Nephron progenitor cell (in vitro differentiated cells): ENCODE measurements at places on chromosomes 3 and 15.
A peak's percentile ranks its signal among the peaks of the same experiment; 100 is the strongest.

DNA sequence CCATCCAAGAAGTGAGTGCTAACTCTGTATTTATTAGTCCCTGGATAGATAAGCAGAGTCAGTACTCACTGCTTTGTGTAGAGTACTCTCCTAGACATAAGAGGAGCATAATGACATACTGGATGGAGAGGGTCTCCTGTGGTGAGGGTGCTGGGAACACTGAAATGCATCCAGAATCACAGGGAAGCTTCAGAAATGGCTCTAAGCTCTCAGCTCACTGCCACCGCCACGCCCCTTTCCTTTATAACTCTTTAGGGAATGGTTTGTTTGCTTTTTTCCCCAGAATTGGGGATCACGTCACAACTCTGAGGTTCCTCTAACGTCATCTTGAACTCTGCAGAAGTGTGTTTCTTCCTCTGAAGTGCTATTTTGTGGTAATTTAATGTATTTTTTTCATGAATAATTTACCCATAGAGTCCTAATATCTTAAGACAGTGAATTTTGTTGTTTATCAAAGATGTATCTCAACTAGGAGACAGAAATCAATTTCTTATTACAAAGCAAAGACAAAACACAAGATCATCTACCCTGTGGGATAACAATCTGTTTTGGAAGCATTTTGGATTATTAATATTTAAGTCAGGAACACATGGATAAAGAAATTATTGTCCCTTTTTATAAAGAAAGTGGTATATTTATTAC lies 154.6 kb downstream of the PTPRG start:
- DNase-seq = no peak

DNA sequence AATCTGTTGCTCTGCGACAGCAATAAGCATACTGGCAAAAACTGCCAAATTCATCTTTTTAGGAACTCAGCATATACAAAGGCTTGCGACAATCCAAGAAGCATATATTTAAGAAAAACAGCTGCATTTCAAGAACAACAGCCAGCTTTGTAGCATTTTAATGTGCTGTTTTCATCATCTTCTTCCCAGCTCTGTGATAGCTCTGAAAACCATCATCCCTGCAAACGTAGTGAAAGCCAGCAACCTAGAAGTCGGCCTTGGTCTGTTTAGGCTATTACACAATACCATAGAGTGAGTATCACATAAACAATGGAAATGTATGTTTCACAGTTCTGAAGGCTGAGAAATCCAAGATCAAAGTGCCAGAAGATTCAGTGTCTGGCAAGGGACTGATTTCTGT lies 187.5 kb downstream of the NAALADL2 start:
- DNase-seq = no peak

DNA sequence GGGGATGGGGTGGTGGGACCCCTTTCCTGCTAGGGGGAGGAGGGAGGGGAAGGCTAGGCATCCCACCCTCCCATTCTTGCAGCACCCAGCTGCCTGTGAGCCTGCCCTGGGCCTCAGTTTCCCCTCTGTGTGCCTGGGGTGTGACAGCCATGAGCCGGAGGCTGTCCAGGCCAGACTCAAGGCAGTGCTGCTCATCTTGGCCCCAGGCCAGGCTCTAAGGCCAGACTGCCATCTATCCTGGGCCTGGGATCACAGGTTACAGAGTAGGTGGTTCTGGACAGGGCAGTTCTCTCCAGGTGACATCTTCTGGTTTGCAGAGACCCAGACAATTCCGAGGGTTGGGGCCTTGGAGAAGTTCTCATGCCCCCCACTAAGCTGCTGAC lies 3.3 kb upstream of the VILL start:
- no peak for DNase-seq

- DNase-seq = peak; percentile 8
Observed at GRCh38 chr3:124094496-124094895, 102.6 kb upstream of the ROPN1 start.

GRCh38 chr3:168839653-168840052 lies 743.9 kb upstream of the GOLIM4 start:
- DNase-seq = no peak

DNA sequence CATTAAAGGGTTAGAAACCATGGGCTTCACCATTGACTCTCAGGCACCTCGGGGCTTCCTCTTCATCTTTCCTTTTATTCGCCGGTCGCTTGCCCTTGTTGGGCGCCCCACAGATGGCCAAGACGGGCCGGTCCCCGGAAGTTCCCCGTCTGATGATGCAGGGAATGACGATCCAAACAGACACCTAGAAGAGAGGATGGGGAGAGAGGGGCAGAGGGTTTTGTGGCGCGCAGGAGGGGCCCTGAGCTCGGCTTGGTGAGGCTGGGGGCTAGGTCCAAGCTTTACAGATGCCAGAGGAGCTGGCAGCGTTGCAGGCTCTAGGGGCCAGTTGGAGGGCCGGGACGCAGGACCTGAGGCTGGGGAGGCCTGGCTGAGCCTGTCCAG lies 532 bp upstream of the ESYT3 start:
- no peak for DNase-seq

GRCh38 chr3:52302426-52303145 lies 13.5 kb upstream of the DNAH1 start:
- DNase-seq = no peak

GRCh38 chr3:71495708-71496472 lies 87.6 kb downstream of the FOXP1 start:
- DNase-seq = no peak

- no peak for DNase-seq
Observed at GRCh38 chr3:124582196-124582595, 148.1 kb upstream of the UMPS start.

- DNase-seq = no peak
Observed at GRCh38 chr3:194246709-194247349, 104.3 kb downstream of the CPN2 start.

DNA sequence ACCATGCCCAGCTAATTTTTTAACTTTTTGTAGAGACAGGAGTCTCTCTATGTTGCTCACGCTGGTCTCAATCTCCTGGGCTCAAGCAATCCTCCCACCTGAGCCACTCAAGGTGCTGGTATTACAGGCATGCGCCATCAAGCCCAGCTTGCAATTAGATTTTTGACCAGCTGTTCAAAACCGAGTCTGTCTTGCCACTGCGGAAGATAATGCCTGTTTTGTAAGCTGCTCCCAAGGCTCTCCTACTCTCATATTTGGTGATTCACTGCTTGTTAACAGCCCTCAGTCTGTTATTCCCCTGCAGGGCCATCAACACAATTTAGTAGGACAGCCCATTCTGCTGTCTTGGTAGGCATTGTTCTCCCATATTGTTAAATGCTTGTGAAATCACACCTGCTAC lies 17.8 kb upstream of the MCCC1 start:
- no peak for DNase-seq

DNA sequence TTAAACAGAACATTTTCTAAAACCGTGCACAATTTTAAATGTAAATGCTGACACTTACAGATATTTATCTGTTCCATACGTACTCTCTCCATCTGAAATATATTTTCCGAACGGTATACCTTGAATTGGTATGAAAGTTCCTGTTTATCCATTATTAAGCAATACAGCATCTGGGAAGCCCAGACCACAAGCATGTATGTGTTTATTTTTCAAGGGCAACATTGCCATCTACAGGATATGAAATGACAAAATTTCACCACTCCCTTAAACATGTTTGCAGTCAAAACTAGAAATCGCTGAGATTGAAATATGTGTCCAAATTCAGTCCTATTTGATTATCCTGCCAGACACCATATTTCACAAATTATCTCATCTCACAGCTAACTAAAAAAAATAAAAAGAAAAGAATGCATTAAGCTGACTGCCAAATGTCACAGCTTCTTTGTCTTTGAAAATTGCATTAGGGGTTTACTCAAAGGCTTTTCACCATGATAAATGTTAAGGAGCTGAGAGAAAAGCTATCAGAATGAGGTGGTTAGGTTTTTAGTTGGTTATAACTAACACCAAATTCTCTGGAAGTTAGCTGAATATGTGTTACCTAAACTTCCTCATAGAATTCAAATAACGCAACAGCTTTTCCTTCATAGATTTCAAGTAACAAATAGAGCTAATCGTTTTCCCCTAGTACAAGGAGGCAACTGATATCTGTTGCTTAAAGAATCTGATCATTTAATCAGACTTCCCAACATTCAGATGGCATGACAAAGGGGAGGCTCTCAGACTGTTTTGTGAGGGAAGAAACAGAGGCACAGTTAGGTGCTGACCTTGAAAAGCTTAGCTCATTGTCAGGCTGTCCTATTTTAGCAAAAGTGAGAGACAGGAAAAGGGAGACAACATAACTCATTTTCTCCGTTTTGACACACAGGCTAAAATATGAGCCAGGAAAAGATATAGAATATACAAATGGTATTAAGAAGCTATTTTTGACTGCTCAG lies 533.1 kb downstream of the TBL1XR1 start:
- no peak for DNase-seq

DNA sequence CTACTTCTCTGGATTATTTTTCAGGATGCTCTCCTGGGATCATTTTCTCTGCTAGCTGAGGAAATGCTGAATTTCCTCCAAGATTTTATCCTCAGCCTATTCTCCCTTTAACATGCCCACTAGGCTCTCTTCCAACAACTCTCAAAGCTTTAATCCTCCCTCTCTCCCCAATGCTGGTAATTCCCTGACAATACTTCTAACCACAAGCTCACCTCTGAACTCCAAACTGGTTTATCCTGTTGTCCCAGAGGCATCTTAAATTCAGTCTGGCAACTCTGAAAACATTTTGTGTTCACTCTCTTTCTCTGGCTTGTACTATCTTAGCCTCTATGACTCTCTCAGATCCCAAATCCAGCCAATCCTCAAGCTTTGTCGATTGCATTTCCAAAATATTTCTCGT lies 490.3 kb downstream of the MECOM start:
- DNase-seq = no peak

DNA sequence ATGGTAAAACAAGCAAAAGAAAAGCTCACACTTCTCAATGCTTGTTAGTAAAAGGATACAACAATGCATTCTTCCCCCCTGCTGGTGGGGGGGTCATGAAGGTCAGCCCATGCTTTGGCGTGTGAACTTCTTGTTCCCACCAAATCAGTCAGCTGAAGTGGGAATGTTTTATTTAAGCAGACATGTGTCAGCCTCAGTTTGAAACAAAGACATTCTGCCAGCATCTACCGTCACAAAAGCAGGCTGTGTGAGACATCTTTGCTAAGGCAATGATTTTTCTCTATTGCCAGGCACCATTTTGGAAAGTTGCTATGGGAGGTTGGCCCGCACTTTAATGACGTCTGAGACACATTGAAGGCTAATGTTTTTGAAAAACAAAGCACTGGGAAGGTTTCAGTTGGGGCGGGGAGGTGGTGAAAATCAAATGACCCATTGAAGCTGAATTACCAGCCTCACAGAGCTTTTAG lies 206.6 kb downstream of the TLE3 start:
- DNase-seq = no peak

GRCh38 chr15:77126529-77127326 lies 55.8 kb upstream of the TSPAN3 start:
- no peak for DNase-seq

- DNase-seq = no peak
Observed at GRCh38 chr15:52082197-52083036, 30.2 kb downstream of the BCL2L10 start.

GRCh38 chr3:178205740-178206139 lies 330.5 kb upstream of the KCNMB2 start:
- no peak for DNase-seq

DNA sequence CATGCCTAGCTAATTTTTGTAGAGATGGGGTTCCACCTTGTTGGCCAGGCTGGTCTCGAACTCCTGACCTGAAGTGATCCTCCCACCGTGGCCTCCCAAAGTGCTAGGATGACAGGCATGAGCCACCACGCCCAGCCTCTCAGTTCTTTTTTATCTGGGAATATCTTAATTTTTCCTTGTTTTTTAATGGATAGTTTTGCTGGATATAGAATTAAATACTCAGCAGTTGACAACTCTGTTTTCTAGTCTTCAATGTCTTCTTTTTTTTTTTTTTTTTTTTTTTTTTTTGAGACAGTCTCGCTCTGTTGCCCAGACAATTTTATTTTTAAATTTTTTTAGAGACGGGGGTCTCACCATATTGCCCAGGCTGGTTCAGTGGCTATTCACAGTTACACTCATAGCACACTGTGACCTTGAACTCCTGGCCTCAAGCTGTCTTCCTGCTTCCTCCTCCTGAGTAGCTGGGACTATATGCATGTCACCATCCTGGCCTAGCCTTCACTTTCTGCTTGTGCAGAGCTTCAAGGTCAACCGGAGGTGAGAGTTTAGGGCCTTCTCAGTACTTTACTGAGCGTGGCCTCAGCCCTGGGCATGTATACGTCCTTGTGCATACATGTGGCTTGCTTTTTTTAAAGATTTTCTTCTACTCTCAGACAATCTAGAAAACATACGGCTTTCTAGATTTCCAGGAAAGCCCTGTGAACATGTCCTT lies 120.5 kb downstream of the ZNF609 start:
- DNase-seq = no peak

DNA sequence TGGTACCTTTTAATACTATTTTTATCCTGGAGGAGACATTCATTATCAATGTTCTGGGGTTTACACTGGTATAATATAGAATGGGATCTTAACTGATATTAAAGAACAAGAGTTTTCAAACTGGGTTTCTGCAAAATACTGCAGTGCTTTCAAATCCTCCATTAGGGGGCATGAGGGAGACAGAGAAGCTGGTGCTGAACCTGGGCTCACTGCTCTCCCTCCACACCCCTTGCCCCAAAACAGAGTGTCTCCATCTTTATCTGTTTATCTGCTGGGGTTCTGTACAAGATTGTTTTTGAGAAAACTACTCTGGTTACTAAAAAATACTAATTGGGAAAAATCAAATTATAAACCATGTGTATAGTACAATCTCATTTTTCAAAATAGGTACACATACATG lies 41.7 kb downstream of the CADPS start:
- no peak for DNase-seq

DNA sequence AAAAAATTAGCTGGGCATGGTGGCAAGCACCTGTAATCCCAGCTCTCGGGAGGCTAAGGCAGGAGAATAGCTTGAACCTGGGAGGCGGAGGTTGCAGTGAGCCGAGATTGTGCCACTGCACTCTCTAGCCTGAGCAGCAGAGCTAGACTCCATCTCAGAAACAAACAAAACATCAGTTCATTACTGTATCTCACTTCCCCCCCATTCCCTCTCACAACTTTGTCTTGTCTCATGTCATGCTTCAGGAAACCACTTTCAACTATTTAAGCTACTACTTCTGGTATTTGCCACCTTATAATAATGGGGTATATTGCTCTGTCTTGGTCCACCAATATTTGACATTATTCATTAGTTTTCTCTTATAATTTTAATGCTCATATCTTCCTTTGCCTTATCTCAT lies 26.2 kb downstream of the PIK3CA start:
- DNase-seq = no peak
